T-helper 9 cell (primary cell): ENCODE measurements at places on chromosomes 11 and 22.

DNA sequence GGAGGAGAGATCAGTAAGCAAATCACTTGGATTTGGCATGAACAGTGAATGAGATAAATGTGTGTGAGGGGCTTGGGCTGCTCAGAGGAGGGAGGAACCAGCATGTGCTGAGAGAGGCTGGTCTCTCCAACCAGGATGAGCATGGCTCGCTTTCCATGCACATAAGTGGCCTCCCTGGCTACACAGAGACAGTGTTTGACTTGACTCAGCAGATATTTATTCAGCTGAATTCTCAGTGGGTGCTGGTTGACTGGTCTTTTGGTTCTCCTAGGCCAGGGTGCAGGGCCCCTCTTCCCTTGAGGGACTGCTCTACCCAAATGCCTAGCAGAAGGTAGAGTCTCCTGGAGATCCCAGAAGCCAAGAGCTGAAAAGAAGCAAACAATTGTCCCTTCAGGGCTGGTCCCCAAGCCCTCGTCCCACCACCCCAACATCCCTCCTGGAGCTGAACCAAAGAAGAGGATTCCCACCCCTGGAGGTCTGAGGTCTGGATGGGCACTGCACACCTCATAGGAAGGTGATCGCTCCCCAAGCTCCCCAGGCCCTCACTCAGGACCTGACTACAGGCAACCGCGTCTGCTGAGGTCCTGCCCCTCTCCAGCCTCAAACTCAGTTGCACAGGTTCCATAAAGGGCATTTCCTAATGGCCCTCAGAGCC, 3.3 kb upstream of the TRIM29 start:
- DNase-seq, result no peak

DNA sequence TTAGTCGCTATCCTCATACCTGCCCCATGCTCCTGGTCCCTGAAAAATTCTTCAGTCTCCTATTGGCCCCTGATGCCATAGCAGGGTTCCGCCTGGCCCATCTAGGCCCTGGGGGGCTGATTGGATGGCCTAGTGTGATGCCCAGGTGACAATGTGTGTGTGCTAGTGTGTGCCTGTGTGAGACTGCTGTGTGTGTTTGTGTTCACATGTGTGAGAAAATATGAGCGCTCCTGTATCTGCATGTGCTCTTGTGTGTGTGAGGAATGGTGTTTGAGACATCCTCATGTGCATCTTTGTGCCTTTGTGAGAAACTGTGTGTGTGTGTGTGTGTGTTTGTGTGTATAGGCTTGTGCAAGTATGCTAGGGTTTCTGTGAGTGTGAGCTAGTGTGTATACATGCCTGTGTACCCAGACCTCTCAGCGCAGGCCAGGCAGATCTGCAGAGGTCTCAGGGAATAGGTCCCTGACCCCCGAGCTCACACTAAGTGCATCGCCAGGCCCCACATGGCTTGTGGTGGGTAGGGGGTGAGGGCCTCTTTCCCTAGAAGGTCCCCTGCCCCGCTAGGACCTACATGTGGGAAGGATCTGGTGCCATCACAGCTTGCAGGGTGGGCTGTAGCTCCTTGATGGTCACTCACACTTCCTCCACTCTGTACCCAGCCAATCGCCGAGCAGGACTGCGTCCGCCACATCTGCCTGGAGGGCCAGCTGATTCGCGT, 64.6 kb downstream of the OTOG start:
- no peak for DNase-seq

- DNase-seq, result no peak
Measured at GRCh38 chr11:120807414-120808150, 216.3 kb upstream of the TBCEL start.

DNA sequence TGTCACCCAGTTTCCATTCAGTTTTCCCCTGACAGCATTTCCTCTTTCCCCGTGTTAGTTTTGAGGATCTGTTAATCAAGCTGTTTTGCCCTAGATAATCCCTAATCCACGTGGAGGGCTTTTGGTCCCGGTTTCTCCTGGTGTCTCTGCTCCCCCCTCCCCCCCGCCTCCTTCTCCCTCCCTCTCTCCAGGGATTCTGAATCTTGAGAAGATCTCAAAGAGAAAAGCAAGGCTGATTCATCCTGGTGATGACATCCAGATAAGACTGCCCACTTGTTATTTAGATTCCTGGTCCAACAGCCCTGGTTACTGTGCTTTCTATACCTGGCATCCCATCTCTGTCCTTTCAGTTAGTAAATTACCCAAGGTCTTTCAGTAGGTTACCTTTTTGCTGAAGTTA, 59.4 kb downstream of the KCNA4 start:
- DNase-seq, result no peak

- no peak for DNase-seq
Measured at GRCh38 chr11:8826901-8827560, 84.0 kb upstream of the AKIP1 start.

DNA sequence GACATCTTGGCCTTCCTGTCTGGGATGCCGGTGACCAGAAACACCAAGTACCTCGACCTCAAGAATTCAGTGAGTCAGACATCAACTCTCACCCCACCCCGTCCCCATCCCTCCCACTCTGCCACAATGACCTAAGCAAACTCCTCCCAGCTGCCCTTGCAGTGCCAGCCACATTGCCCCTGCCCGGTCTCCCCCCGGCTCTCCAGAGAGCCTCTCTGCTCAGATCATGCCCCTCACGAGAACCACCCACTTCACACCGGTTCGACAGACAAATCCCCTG, 23.6 kb upstream of the MYRF start:
- DNase-seq, result no peak

DNA sequence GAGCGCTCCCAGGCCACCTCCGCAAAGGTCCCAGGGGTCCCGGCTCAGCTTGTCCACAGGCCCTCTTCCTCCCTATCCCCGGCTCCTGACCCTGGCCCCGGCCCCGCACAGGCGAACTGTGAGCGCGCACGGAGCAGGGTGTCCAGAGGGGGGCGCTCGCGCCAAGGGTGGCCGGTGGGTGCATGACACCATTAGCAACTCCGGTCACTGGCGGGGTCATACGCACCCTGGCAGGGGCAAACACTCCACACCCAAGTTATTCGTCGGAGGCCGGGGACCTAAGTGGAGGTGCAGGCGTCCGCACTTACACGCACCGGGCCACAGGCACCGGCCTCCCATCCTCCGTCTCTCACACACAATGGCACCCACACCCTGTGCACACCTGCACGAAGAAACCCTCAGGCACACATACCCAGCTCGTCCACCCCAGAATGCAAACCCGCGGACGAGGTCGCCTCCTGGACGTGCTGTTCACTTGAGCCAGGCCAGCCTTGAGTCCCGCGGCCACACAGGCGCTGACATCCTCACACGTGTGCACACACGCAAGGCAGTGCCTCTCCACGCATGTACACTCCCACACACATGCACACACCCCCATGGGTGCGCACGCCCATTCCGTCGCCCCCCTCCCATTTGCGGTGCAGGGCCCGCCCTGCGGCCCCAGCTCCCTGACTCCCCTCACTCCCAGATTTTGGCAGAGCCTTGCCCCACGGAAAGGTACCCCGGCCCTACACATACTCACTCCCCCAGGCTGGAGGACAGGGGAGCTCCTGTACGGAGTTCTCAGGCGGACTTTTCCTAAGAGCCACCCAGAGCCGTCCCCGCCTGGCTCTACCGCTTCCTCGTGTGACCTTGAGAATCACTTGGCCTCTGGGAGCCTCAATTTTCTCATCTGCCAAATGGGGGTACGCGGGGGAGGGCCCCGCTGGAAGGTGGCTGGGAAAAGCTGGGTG, at the start of gene RASGRP2:
TSS of gene RASGRP2 (minus strand) at position 552 of the 953 bp plus-strand sequence. CDS start 1,276 bp downstream, outside the sequence.
- DNase-seq, result peak; percentile 90
